CD8-positive, alpha-beta memory T cell (primary cell): ENCODE measurements at places on chromosomes 7 and 10. TPM values are rescaled to one million over a fixed set of nuclear protein-coding genes. Genes with fewer than 3 reads are reported as not detected.

DNA sequence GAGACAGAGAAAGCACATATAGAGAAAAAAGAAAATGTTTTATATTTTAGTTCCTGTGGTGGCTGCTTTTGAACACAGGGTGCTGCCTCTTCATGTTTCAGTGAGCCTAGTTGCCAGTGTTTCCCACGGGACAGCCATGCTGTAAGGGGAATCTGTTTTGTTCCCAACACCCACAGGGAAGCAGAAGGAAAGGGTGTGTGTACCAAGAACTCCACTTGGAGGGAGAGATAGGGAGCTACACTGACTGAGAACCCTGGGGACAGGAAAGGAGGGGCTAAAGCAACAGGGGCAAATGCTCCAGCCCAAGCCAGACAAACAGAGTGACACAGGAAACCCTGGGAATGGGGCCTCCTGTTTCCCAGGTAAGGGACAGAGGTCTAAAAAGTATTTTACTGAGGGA is 40.2 kb downstream of the FRMPD2 start:
- H3K27ac ChIP-seq, result no peak overlapping the region
- H3K36me3 ChIP-seq, result no peaks in the 10 kb centered on the region
- H3K4me3 ChIP-seq, result no peak overlapping the region
- no peaks in the 10 kb centered on the region for H3K4me1 ChIP-seq

DNA sequence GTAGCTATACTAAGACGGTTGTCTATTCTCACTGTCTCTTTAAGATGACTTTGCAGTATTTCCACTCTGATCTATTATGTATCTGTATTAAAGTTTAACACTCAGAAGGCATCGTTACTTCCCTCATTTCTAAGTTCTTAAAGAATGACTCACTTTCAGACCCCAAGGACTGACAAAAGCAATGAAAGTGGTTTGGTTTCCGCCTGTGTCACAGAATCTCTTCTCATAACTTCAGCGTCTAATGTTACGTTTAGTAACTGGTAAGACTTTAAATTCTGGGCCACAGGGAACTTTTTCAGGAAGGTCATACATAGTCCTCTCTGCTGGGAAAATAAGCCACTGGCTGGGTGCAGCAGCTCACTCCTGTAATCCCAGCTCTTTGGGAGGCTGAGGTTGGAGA is 892.0 kb upstream of the AUTS2 start:
- no peaks in the 10 kb centered on the region for H3K27me3 ChIP-seq
- H3K4me3 ChIP-seq, result no peak overlapping the region
- no peak for DNase-seq

DNA sequence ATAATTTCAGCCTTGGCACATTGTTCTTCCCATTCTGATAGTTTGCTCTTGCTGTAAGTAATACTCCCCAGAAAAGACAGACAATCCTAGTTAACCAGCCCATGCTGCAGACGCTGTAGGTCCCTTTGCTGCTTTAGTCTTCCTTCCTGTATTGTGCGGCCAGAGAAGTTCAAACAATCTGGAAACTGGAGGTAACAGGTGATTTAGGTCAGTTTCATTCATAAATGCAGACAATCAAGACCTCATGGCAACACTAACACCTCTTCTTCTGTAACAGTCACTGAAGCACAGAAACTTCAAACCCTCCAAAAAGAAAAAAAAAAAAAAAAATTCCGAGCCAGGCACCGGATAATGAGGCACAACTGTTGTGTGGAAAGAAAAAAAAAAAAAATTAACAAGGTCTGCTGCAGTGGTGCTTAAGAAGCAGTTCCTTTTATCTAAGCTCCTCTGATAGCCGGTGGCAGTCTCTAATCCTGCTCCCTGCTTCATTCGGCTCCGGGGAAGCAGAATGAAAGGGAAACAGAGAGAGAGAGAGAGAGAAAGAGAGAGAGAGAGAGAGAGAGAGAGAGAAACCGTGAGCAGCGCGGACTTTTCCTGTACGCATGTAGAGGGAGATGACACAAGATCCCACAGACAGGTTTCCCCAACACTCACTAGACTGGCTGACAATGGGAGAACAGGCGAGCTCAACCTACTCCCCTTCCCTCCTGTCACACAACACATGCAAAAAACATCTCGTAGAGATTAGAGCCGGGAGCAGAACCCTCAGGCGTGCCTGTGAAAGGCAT is at the start of gene SEMA3A:
TSS of gene SEMA3A (minus strand) at position 306 of the 788 bp plus-strand sequence. CDS start at position 103, 203 bp downstream.
- DNase-seq, result no peak
- H3K4me1 ChIP-seq, result peaks cover 7% of the 10 kb centered on the region
- H3K27ac ChIP-seq, result no peak within 1 kb of the TSS

DNA sequence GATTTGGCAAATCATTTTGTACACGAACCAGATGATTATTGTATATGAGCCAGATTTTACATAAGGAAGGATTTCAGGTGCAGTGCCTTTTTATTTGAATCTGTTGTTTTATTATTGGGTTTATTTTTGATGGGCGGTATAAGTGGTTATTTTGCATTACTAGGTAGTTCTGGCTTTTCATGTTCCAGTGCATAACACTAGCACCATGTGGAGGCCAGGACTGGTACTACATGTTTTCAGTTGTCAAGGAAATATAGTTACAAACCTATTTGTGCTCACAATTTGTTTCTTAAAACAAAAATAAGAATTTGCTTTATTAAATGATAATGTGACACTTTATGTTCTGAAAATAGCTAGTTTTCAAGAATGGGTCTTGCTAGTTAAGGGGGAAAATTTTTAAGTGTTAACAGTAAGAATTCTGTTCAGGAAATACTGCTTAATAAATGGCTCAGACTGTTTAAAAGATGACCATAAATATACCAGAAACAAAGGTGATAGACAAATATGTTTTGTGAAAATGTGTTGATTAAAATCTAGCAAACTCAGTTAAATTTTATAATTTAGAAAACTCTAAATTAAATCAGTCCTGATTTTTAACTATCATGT is 7.1 kb upstream of the SEMA3E start:
- no peak overlapping the region for H3K27ac ChIP-seq
- no peaks in the 10 kb centered on the region for H3K4me1 ChIP-seq
- H3K4me3 ChIP-seq, result no peak overlapping the region
- H3K36me3 ChIP-seq, result no peaks in the 10 kb centered on the region
- H3K27me3 ChIP-seq, result no peaks in the 10 kb centered on the region

Gene AGK
- total RNA-seq, result 88.5 TPM

GRCh38 chr10:25959540-25960232 is 25.7 kb downstream of the MYO3A start:
- no peak overlapping the region for H3K4me3 ChIP-seq
- no peak for DNase-seq
- no peaks in the 10 kb centered on the region for H3K36me3 ChIP-seq
- no peak overlapping the region for H3K27ac ChIP-seq
- no peaks in the 10 kb centered on the region for H3K27me3 ChIP-seq

DNA sequence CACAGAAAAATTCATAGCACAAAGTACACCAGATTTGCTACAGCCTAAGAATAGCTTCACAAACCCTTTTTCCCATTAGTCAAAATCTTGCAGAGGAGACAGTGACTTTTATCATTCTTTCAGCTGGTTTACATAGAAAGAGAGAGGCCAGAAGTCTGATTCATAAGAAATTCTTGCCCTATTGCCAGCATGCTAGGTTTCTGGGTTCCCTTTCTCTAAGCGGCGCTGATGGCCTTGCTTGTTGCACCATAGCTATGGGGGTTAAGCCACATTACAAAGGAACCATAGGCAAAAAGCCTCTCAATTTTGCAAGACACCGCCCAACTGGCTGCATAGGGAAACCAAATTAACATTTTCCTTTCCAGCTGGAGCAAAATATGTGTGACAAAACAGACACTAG is 87.4 kb downstream of the ZNF467 start:
- H3K4me3 ChIP-seq, result no peak overlapping the region
- no peaks in the 10 kb centered on the region for H3K4me1 ChIP-seq
- no peaks in the 10 kb centered on the region for H3K36me3 ChIP-seq

DNA sequence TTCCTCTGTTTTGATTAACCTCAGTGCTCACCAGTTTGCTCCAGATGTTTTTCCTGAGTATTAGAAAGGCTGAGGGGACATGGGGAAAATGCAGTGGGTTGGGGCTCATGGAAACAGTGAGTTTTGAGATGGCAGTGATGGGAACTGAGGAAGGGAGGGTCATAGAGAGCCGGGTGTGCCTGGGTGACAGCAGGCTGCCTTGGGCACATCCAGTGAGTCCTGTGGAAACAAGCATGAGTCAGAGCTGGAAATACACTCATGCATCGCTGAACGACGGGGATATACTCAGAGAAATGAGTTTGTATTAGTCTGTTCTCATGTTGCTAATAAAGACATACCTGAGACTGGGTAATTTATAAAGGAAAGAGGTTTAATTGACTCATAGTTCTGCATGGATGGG is 202.2 kb downstream of the TMEM178B start:
- H3K4me1 ChIP-seq, result no peaks in the 10 kb centered on the region
- H3K27me3 ChIP-seq, result peaks cover 3% of the 10 kb centered on the region
- no peaks in the 10 kb centered on the region for H3K36me3 ChIP-seq
- H3K4me3 ChIP-seq, result no peak overlapping the region

DNA sequence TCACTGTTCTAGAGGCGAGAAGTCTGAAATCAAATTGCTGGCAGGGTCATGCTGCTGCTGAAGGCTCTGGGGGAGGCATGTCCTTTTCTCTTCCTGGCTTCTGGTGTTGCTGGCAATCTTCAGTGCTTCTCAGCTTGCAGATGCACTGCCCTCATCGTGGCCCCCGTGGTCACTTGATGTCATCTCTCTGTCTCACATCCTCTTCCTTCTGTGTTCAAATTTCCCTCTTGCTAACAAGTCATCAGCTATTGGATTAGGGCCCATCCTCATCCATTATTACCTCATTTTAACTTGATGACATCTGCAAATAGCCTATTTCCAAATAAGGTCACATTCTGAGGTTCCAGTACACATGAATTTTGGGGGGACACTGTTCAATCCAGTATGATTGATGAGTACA is 36.6 kb upstream of the SRGN start:
- no peaks in the 10 kb centered on the region for H3K36me3 ChIP-seq
- no peak for DNase-seq
- no peaks in the 10 kb centered on the region for H3K27me3 ChIP-seq
- H3K4me3 ChIP-seq, result no peak overlapping the region
- peaks cover 18% of the 10 kb centered on the region for H3K4me1 ChIP-seq

DNA sequence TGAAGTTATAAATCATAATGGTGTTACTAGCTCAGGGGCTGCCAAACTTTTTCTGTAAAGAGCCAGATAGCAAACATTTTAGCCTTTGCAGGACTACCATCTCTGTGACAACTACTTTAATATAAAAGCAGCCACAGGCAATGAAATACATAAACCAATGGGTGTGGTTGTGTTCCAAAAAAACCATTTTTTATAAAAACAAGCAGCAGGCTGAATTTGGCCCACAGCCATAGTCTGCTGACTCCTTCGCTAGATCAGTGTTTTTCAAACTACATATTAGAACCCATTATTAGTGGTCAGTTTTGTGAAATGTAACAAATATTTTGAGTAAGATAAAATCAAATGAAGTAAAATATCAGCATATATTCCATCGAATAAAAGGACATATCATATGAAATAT is 13.6 kb downstream of the GNG11 start:
- no peaks in the 10 kb centered on the region for H3K27me3 ChIP-seq
- H3K4me1 ChIP-seq, result no peaks in the 10 kb centered on the region
- no peaks in the 10 kb centered on the region for H3K36me3 ChIP-seq
- no peak overlapping the region for H3K27ac ChIP-seq
- no peak overlapping the region for H3K4me3 ChIP-seq

Gene NUDT13
- total RNA-seq, result 1.7 TPM

DNA sequence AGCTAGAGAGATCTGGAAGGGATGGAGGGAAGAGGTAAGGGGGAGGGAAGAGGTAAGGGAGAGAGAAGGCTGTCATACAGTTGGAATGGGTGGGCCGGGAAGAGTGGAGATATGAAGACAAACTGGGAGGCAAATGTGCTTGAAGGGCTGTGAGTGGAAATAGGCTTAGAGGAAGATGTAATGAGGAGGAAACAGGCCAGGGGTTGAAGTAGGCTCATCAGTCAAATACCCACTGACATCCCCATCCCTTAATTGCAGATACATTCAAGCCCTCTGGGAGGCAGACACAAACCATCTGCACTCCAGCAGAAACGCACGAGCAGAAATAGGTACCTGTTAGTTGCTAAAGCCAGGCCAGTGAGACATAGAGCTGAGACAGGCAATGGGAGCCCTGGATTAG is 2.1 kb downstream of the SYNPO2L start:
- no peaks in the 10 kb centered on the region for H3K27me3 ChIP-seq
- H3K27ac ChIP-seq, result no peak overlapping the region
- no peak overlapping the region for H3K4me3 ChIP-seq

DNA sequence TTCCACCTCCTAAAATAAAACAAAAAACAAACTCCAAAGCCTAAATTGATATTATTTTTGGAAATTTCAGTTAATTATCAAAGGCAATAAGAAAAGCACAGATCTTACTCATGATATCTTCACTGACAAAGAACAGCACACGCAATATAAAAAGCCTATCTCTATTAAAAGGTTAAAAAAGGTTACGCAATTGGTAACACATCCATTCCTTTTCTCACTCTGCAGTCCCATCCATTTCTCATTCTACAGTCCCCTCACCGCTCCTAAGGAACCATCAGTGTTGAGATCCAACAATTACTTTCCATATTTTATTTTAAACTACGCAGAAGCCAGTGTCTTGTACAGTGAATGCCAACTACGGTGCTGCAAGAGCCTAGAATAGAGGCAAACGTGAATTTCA is 1.3 kb downstream of the SEC61G start:
- peak overlapping the region; percentile 77 for H3K27ac ChIP-seq
- DNase-seq, result no peak
- H3K4me1 ChIP-seq, result peaks cover 23% of the 10 kb centered on the region

Gene PON3
- not detected for total RNA-seq

- no peaks in the 10 kb centered on the region for H3K4me1 ChIP-seq
- H3K27ac ChIP-seq, result no peak overlapping the region
- H3K36me3 ChIP-seq, result no peaks in the 10 kb centered on the region
- no peak overlapping the region for H3K4me3 ChIP-seq
- H3K27me3 ChIP-seq, result no peaks in the 10 kb centered on the region
Measured at GRCh38 chr10:129278686-129279085, 188.4 kb upstream of the MGMT start.

GRCh38 chr10:63054889-63055611 is 78.1 kb upstream of the NRBF2 start:
- H3K27me3 ChIP-seq, result no peaks in the 10 kb centered on the region
- no peaks in the 10 kb centered on the region for H3K4me1 ChIP-seq
- H3K4me3 ChIP-seq, result no peak overlapping the region
- no peak overlapping the region for H3K27ac ChIP-seq

- no peak for DNase-seq
- peaks cover 7% of the 10 kb centered on the region for H3K4me1 ChIP-seq
- peak overlapping the region; percentile 61 for H3K27ac ChIP-seq
Measured at GRCh38 chr7:129438839-129439651, 4.8 kb downstream of the STRIP2 start.

- DNase-seq, result no peak
- no peaks in the 10 kb centered on the region for H3K27me3 ChIP-seq
- H3K27ac ChIP-seq, result no peak overlapping the region
- no peak overlapping the region for H3K4me3 ChIP-seq
- peaks cover under 1% of the 10 kb centered on the region for H3K4me1 ChIP-seq
Measured at GRCh38 chr10:80517416-80518142, 20.1 kb upstream of the SH2D4B start.

Gene CDK5
- 23.2 TPM for total RNA-seq

Gene TMEM270
- total RNA-seq, result not detected

Gene ZNF736
- total RNA-seq, result 22.8 TPM
